ENCODE measurements at places on chromosomes 12 and 14.

DNA sequence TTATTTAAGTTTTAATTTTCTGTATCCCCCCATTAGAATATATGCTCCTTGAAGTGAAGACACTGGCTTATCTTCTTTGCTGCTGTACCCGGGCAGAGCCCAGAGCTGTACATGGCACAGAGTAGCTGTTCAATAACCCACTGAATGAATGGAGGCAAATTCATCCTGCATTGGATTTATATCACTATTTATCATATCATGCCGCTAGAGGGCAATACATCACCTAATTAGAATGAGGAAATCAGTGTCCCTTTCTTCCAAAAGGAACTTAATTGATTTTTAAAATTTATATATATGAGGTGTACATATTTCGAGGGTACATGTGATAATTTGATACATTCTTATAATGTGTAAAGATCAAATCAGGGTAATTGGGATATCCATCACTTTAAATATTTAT lies 89.2 kb upstream of the TMEM260 start:
- no peak for DNase-seq

DNA sequence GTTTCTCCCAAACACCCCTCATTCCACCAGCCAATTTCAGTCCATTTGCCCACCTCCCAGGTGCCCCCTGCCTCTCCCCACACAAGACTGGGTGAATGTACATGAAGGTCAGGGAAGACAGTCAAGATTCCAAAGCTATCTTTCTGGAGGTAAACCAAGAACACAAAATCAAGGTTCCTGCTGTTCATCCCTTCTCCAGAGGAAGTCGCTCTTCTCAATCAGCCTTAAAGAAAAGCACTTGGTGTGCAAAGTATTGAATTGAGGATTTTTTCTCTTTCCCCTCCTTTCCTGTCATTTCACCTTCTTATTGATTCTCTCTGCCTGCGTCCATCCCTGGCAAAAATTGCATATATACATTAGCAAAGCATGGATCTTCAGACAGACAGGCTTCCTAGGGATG lies 4.5 kb downstream of the GRIN2B start:
- no peak for DNase-seq

- DNase-seq = no peak
These were observed 2.4 kb downstream of the NAA30 start for GRCh38 chr14:57392830-57393229.

- no peak for DNase-seq
These were observed 41.9 kb upstream of the ZFP36L1 start for GRCh38 chr14:68834816-68835215.

- no peak for DNase-seq
These were observed 75.8 kb downstream of the FRMD6 start for GRCh38 chr14:51727526-51727925.

DNA sequence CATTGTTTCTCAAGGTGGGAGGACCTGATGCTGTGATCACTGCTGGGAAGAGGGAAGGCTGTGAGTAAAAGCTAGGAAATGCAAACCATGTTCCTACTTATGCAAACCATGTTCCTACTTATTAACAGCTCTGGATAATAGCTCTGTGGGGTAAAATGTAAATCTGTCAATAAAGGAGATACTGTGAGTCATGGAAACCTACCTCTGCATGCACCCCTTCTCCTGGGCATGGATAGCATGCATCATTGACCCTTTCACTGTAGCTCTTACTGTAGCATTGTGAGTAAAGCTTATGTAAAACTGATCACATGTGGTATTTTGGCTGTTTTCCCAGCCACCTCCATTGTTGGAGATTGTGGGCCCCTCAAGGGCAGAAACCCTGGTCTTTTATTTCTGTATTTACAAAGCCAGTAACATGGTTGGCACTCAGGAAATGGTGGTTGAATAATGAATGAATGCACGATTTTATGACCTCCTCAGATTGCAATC lies 253.7 kb downstream of the GRIN2B start:
- no peak for DNase-seq

GRCh38 chr14:74636424-74637177 lies 24.6 kb upstream of the LTBP2 start:
- DNase-seq = no peak

DNA sequence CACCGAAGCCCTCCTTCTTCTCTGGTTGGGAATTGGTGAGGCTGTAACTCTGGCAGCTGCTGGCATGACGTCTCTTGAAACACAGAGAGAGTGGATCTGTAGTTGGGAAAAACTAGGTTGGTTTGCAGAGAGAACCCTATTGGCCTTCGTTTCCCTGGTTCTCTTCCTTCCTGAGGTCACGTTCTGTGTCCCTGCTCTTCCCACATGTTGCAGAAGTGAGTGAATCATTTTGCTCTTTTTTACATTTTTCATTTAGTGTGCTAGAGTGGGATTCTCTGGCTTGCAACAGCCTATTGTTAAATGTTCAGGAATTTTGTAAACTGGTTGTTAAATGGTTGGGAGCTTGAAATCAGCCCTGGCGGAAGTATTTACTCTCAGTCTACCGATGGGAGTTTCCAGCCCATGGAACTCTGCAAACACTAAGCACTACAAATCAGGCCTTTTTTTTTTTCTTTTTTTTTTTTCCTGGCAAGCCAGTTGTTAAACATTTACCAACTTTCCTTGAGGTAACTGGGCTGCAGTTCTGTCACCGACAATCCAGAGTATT lies 26.8 kb upstream of the CKAP4 start:
- DNase-seq = no peak

DNA sequence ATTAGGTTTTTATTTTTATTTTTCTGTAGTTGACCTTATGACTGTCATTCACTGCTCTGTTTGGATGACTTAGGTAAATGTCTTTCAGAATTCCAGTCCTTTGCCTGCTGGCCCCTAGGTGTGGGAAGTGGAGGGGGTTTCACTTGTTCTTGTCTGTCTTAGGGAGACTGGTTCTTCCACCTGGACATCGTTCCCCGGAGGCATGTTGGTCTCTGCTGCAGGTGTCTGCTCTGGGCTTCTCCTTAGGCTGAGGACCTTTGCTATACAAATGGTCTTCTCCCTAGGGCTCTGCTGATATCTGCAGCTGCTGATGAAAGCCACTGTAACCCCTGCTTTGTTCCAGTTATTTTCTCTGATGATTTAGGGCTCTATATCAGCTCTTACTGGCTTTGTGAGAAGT lies 97.1 kb downstream of the OTOGL start:
- no peak for DNase-seq

DNA sequence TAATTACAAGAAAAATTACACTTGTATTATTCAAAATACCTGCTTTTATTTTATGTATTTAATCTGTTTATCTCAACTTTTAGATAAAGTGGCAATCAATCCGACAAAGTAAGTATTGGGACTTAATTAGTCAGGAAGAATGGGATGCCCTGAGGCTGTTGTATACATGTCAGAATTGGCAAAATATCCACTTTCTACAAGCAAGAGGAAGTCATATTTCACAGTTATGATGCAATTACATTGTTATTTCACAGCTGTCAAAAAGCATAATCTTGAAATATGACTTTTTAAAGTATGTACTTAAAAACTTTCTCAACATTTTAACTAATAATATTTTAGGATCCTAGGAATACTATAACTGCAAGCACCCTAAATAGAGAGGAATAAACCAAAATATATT lies 357.1 kb upstream of the MGAT4C start:
- DNase-seq = no peak

DNA sequence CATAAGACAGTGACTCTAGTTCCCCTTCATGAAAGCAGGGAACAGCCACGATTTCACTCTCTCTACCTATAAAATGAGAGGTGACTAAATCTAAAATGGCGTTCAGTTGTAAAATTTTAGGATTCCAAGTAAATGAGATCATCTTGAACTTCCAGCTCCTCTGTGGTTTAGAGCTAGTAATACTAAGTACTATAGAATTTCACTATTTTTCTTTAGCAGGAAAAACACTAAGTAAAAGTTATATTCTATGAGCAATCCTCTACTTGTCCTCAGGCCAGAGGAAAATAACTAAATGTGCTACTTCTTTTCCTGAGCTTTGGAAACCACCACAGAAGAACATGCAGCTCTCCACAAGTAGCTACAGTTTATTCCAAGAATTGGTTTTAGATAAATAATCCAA lies 55.6 kb downstream of the NIN start:
- no peak for DNase-seq

GRCh38 chr12:47410862-47411261 lies 295.0 kb downstream of the RPAP3 start:
- peak; percentile 30 for DNase-seq

GRCh38 chr12:3931206-3931605 lies 58.0 kb upstream of the PARP11 start:
- DNase-seq = no peak

DNA sequence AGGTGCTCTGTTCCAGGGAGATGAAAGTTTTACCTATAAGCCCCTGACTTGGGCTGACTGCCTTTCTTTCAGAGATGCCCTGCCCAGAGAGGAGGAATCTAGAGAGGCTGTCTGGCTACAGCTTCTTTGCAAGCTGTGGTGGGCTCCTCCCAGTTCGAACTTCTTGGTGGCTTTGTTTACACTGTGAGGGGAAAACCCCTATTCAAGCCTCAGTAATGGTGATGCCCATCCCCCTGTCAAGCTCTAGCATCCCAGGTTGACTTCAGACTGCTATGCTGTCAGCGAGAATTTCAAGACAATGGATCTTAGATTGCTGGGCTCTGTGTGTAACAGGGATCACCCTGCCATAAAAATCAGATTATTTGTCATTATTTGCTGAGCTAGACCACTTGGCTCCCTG lies 377.6 kb downstream of the FLRT2 start:
- no peak for DNase-seq

DNA sequence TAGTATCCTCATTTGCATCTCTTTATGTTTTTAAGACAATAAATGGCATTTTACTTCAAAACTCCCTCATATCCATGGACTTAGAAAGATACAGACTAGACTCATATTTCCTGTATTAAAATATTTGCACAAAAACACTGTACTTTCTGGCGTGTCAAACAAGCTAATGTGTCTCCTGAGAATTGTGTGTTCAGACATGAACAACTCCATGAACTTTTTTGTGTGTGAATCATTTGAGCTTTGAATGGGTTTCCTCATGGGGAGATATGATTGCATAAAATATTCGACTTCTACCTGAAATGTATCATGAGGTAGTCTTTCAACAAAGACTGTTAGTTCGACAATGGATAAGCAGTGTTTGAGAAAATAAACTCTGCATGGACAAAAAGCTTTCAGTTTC lies 58.8 kb downstream of the TMEM30B start:
- DNase-seq = no peak

- no peak for DNase-seq
These were observed 1122.7 kb upstream of the ATXN7L3B start for GRCh38 chr12:73414926-73415325.

GRCh38 chr12:89228491-89228890 lies 123.8 kb downstream of the DUSP6 start:
- no peak for DNase-seq

- DNase-seq = no peak
These were observed 53.8 kb downstream of the SPTLC2 start for GRCh38 chr14:77562681-77563080.

DNA sequence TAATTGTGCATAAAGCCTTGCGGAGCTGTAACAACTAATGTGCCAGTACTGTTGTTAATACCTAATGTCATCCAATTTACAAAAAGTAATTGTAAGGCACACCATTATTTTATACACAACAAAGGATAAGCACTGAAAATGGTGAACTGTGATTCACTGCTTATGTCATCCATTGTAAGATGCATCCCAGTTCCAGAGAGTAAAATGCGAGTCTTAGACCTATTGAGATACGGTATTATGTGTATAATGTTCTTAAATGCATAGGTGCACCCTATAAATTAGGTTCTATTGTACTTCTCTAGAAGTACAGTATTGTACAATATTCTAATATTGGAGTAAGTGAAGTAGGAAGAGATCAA lies 406 bp downstream of the PARP2 start:
- no peak for DNase-seq

DNA sequence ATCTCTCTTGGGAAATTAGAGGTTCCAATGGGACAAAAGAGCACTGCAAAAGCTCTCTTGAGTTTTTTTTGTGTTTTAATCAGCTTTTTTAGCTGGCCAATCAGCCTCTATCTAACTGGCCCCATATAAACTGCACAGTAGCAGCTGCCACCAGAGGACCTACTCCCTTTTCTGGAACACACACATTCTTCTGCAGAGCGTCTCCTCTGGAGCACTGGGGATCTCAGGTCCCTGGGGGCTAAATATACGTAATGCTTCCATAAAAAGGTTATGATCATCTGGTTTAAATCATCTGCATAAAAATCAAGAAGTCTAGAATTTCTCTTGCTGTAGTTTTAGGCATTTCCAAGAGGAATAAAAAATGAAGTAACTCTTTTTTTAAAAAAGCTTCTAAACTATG lies 32.3 kb downstream of the TSPAN8 start:
- no peak for DNase-seq

DNA sequence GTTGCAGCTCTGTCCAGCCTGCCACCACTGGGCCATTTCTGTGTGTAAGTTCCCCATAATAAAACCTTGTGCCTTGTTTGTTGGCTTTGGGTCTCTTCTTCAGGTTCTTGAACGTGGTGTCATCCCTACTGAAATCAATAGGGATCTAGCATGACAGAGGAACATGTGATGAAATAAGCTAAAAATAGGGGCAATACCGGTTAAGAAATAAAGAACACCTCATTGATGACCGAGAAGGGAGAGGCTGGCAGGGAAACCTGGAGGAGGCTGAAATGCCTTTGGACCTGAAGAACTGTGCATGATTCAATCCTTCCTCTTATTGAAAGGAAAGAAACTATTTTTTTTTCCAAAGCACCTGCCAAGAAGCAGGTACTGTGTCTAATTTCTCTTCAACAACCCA lies 172.3 kb downstream of the PPM1H start:
- no peak for DNase-seq

DNA sequence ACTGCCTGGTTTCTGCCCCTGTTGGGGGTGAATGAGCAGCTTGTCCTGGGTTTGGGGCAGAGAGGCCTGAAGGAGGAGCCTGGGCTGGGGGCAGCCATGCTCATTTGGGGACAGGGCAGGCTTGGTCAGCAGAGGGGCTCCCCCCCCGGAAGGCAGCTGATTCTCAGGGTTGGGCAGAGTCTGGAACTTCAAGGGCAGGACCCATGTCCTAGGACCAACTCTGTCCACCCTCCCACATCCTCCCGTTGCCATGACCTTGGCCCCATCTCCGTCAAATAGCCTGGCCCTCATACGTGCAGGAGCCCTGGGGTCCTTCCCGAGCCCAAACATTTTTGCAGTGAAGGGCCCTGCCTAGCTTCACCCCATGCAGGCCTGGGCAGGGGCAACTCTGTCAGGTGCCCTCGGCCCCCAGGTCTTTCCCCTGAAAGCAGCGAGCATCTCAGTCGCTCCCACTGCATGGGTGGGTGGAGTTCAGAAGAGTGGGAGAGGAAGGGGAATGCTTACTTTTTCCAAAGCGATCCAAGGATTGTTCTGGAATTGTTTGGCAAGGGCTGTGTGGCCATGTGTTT lies 32.6 kb downstream of the TNFAIP2 start:
- no peak for DNase-seq
